T-helper 2 cell treated with Interferon-gamma antibody and Interleukin-4, amounts not matched to agents 5 μg/mL and 100 μg/mL, for 36 hours (primary cell): ENCODE measurements at places on chromosomes 5 and 9.

DNA sequence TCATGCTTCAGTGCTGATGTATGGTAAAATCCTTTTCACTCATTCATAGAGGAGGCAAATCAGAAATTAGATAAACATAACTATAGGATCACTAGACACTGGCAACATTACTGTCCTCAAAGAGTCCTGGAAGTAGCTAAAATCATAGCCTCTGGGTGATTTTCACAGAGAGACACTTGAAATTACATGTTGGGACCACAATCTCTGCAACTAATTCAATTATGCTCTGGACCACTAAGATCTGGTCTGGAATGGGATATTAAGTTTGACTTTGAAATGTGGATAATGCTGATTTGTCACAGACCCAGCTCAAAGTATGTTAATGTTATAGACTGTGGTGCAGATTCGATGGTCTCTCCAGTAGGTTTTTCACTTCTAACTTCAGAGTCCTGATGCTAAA lies 214.6 kb upstream of the CCNH start:
- H3K36me3 ChIP-seq, result no peaks in the 10 kb centered on the region
- no peaks in the 10 kb centered on the region for H3K27me3 ChIP-seq
- no peak for DNase-seq
- no peak overlapping the region for H3K4me3 ChIP-seq
- no peak overlapping the region for H3K27ac ChIP-seq

GRCh38 chr9:125906893-125907292 lies 159.7 kb downstream of the PBX3 start:
- peaks cover 3% of the 10 kb centered on the region for H3K4me1 ChIP-seq
- H3K27me3 ChIP-seq, result peaks cover 19% of the 10 kb centered on the region
- DNase-seq, result no peak
- no peak overlapping the region for H3K4me3 ChIP-seq

DNA sequence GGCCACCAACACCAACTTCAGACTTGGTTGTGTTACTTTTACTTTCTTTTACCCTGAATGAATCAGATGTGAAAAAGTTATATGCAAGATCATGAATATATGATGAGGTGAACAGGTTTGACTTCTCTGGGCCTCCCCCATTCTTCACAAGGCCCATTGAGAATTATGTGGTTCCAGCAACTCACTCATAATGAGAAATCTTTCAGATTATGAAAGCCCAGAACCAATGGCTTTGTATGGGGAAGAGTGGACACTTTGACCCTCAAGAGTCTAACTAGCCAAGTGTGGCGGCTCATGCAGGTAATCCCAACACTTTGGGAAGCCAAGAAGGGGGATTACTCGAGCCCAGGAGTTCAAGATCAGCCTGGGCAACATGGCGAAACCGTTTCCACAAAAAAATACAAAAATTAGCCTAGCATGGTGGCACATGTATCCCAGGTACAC lies 16.1 kb upstream of the LNPEP start:
- peaks cover 69% of the 10 kb centered on the region for H3K36me3 ChIP-seq
- no peak overlapping the region for H3K27ac ChIP-seq
- peaks cover 29% of the 10 kb centered on the region for H3K4me1 ChIP-seq
- H3K27me3 ChIP-seq, result no peaks in the 10 kb centered on the region
- no peak for DNase-seq

DNA sequence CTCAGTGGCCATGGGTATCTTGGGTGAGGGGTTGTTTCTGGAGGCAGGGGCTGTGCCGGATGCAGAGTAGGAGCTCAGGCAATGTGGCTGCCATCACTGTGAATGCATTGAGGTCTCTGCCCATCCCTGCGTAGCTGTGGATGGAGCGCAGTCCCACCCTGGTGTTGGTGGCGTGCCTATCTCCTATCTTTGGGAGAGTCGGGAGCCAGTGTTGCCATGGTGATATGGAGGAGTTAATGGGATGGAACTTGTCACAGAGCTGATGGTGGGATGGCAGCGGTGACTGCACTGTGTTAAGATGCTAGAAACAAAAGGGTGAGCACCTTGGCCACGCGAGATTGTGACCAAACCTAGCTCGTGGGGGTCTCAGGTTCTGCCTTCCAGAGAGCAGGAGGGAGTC lies 197.3 kb downstream of the MELK start:
- H3K4me3 ChIP-seq, result no peak overlapping the region
- DNase-seq, result no peak
- no peak overlapping the region for H3K27ac ChIP-seq
- H3K27me3 ChIP-seq, result peaks cover 16% of the 10 kb centered on the region
- H3K4me1 ChIP-seq, result peaks cover 3% of the 10 kb centered on the region

- no peak for DNase-seq
- H3K27ac ChIP-seq, result no peak overlapping the region
- H3K4me1 ChIP-seq, result peaks cover 22% of the 10 kb centered on the region
- H3K4me3 ChIP-seq, result no peak overlapping the region
- peaks cover 41% of the 10 kb centered on the region for H3K27me3 ChIP-seq
- no peaks in the 10 kb centered on the region for H3K36me3 ChIP-seq
Observed at GRCh38 chr5:135890296-135890695, 5.3 kb downstream of the IL9 start.

DNA sequence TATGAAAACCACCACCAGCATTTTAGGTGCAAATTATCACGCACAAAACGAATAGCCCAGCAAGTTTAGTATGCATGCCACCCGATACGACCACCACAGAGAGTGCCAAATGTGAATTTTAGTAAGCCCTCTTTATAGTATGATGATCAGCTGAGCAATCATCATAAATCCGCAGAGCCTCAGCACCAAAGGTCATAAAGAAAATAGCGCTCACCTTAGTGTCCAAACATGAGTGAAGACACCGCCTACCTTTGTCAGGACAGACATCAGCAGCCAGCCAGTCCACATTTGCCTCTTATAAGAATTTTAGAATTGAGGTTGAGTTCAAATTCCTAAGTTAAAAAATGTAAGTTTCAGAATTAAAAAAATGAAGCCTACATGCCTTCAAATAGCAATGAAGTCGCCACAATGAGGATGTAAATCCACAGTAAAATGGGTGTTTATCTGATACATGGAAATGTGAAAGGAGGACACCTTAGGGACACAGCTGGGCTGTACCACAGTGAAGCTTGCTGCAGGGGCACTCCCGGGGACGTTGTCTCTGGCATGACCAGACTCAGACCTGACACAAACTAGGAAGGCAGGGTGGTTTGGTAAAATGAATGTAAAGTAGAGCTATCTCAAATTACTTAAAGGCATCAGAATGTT lies 149.0 kb downstream of the AUH start:
- peaks cover 26% of the 10 kb centered on the region for H3K36me3 ChIP-seq
- peak overlapping the region; percentile 73 for H3K4me3 ChIP-seq
- H3K27ac ChIP-seq, result peak overlapping the region; percentile 90
- no peak for DNase-seq
- peaks cover 34% of the 10 kb centered on the region for H3K4me1 ChIP-seq

GRCh38 chr9:131312822-131313770 lies 23.6 kb downstream of the PLPP7 start:
- DNase-seq, result no peak
- peaks cover 11% of the 10 kb centered on the region for H3K4me1 ChIP-seq
- no peaks in the 10 kb centered on the region for H3K36me3 ChIP-seq
- H3K27me3 ChIP-seq, result no peaks in the 10 kb centered on the region

DNA sequence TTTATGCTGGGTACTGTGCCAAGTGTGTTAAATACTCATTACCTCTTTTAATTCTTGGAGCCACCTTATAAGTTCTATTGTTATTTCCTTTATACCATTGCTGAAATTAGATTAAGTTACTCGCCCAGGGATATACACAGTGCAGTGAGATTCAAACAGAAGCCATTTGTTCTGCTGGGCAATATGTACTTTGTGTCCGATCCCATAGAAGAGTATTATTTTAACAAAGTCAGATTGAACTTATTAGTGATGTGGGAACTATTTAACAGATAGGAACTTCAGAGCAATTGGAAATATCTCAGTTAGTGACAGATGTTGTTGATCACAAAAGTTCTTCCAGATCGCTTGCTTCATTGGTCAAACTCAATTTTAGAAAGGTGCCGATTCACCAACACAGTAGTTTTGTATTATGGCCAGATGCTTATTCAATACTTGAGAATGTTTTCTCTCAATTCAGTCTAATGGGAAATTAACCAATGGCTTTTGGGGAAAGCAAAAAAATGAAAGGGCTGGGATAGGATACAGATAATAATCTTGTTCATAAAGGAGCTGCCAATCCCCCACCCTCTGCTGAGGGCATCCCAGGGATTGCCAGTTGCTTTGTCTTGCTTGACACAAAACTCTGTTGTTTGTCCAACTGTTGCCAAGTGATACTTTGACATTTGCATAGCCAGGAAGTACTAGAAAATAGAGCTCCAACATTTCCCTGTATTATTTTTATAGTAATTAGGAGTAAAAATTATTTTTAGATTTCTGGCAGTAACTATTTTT lies 94.8 kb upstream of the SEMA6A start:
- no peak overlapping the region for H3K27ac ChIP-seq
- H3K36me3 ChIP-seq, result no peaks in the 10 kb centered on the region
- no peaks in the 10 kb centered on the region for H3K4me1 ChIP-seq

DNA sequence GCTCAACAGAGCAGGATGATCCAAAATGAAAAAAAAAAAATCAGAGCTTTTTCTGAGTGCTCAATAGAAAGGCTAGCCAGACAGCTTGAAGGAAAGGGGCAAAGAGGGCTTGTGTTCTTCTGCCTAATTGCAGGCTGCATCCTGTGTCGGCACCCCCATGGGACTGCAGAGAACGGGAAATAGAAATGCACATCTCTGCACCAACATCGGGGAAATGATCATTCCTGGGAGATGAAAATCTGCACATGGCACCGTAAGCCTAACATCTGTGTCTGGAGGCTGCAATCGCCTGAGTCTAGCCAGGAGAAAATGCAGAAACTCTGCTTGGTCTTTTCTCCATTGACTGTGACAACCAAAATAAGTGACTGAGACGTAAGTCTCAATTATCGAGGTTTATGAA lies 243.9 kb downstream of the ICE1 start:
- peaks cover 2% of the 10 kb centered on the region for H3K27me3 ChIP-seq
- no peak overlapping the region for H3K27ac ChIP-seq
- H3K4me3 ChIP-seq, result no peak overlapping the region
- no peaks in the 10 kb centered on the region for H3K4me1 ChIP-seq

DNA sequence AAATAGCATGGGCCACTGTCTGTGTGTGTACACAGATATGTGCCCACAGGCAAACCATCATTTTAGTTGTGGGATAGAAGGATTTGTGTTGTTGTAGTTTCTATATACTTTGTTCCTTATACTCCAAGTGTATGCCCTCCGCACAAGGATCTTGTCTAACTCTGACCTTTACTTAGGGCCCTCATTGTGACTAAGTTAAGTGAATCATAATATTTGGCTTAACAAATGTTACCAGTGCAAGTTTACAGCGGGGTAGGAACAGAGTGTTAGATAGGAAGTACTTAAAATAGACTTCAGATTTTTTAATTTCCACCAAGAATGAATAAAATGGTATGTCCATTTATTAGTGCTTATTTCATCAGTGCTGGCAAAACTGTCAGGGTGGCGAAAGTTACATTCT lies 29.5 kb upstream of the CYFIP2 start:
- no peaks in the 10 kb centered on the region for H3K27me3 ChIP-seq
- DNase-seq, result no peak
- peaks cover 81% of the 10 kb centered on the region for H3K36me3 ChIP-seq
- H3K4me1 ChIP-seq, result peaks cover 15% of the 10 kb centered on the region
- no peak overlapping the region for H3K4me3 ChIP-seq

- H3K27ac ChIP-seq, result no peak overlapping the region
- H3K27me3 ChIP-seq, result no peaks in the 10 kb centered on the region
- no peak overlapping the region for H3K4me3 ChIP-seq
- H3K4me1 ChIP-seq, result no peaks in the 10 kb centered on the region
Observed at GRCh38 chr5:104754311-104754995, 1191.9 kb upstream of the NUDT12 start.

- no peak overlapping the region for H3K4me3 ChIP-seq
- H3K27ac ChIP-seq, result no peak overlapping the region
- no peaks in the 10 kb centered on the region for H3K27me3 ChIP-seq
- no peaks in the 10 kb centered on the region for H3K36me3 ChIP-seq
Observed at GRCh38 chr5:171543148-171543815, 123.8 kb downstream of the FGF18 start.

- H3K4me1 ChIP-seq, result peaks cover 11% of the 10 kb centered on the region
- DNase-seq, result no peak
- no peak overlapping the region for H3K4me3 ChIP-seq
- H3K36me3 ChIP-seq, result peaks cover 10% of the 10 kb centered on the region
Observed at GRCh38 chr5:173012882-173013281, 29.3 kb downstream of the ATP6V0E1 start.

GRCh38 chr5:88276378-88276777 lies 7.7 kb upstream of the TMEM161B start:
- peaks cover 35% of the 10 kb centered on the region for H3K36me3 ChIP-seq
- no peak overlapping the region for H3K4me3 ChIP-seq
- no peak overlapping the region for H3K27ac ChIP-seq
- no peaks in the 10 kb centered on the region for H3K27me3 ChIP-seq

DNA sequence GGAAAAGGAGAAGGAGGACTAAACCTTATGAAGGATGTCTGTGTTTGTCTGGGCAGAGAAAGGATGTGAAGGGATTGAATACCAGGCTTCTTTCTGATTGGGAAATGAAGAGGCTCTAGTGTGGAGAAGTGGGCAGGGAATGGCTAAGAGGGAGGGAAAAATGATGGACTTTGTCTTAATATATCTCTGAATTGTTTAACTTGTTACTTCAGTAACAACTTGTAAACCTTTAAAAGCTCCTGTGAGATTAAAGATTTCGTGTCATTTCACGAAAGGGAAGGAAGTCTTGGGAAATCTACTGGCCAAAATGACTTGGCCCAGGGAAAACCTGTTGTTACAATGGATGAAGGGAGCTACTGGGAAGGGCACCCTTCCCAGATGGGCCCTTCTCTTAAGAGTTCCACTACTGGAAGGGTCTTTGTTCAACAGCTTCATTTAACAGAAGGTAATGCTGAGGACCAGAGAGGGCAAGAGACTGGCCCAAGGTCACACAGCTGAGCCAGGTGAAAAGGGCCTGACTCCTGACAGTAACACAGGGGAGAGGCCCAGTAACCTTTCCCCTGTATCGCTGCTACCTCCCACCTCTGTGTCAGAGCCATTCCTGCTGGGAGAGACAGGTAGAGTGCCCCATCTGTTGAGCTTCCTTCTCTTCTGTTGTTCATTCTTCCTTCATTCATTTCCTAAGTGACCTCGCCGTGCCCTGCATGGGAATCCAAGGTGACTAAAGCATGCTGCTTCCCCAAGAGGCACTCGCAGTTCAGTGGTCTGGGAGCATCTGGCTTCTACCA lies 5.1 kb upstream of the TCOF1 start:
- no peak overlapping the region for H3K27ac ChIP-seq
- no peak for DNase-seq
- no peaks in the 10 kb centered on the region for H3K36me3 ChIP-seq
- peaks cover 4% of the 10 kb centered on the region for H3K27me3 ChIP-seq
- H3K4me3 ChIP-seq, result no peak overlapping the region

DNA sequence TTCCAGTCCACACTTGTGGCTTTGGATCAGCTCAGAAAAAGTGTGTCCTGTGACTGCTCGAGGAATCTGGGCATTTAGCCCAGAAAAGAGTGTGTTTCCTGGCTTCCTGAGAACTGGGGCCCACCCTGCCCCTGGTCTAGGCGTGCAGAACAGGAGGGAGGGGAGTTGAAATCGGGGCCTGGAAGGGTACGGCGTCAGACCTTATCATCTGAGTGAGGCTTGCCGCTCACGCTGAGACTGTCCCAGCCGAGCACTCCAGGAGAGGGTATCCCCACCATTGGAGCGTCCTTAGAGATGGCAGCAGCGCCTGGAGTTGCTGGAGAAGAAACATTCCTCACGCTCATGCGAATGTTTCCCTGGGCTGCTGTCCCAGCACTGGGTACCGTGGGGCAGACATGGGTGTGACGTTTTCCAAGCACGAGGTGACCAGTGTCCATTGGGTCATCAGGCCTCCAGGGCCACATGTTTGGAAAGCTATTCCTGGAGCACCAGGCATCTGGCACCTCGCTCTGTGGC lies 22.5 kb downstream of the NEK6 start:
- peaks cover 14% of the 10 kb centered on the region for H3K4me1 ChIP-seq
- H3K27ac ChIP-seq, result no peak overlapping the region
- no peaks in the 10 kb centered on the region for H3K36me3 ChIP-seq
- no peaks in the 10 kb centered on the region for H3K27me3 ChIP-seq
- DNase-seq, result no peak
